MCF 10A (cell line): ENCODE measurements at places on chromosomes 3 and 15. TPM values are rescaled to one million over a fixed set of nuclear protein-coding genes. Genes with fewer than 3 reads are reported as not detected.

The SV2B gene
- 0.44 and 0.96 TPM in 2 replicates for total RNA-seq

DNA sequence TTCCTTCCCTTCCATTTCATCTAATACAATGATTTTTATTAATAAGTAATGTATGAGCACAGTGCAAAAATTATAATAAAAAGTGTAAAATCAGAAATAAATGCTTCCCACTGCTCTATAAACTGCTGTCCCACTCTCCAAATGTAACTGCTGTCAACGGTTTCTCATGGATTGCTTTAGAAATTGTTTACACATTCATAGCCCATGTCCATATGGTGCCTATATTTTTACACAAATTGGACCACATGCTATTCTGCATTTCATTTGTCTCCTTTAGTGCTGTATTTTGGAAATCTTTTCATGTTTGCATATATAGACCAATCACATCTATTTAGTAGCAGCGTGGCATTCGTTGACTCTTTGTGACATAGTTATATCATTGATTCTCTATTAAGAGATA lies 164.7 kb upstream of the SLCO3A1 start:
- H3K4me1 ChIP-seq, result no peaks in the 10 kb centered on the region
- H3K27ac ChIP-seq, result no peak overlapping the region
- H3K36me3 ChIP-seq, result no peaks in the 10 kb centered on the region
- no peak overlapping the region for H3K4me3 ChIP-seq
- DNase-seq, result no peak
- H3K27me3 ChIP-seq, result peaks cover 31% of the 10 kb centered on the region

- DNase-seq, result no peak
- H3K36me3 ChIP-seq, result no peaks in the 10 kb centered on the region
- H3K4me3 ChIP-seq, result no peak overlapping the region
Observed at GRCh38 chr3:23655749-23656148, 150.0 kb upstream of the UBE2E1 start.

DNA sequence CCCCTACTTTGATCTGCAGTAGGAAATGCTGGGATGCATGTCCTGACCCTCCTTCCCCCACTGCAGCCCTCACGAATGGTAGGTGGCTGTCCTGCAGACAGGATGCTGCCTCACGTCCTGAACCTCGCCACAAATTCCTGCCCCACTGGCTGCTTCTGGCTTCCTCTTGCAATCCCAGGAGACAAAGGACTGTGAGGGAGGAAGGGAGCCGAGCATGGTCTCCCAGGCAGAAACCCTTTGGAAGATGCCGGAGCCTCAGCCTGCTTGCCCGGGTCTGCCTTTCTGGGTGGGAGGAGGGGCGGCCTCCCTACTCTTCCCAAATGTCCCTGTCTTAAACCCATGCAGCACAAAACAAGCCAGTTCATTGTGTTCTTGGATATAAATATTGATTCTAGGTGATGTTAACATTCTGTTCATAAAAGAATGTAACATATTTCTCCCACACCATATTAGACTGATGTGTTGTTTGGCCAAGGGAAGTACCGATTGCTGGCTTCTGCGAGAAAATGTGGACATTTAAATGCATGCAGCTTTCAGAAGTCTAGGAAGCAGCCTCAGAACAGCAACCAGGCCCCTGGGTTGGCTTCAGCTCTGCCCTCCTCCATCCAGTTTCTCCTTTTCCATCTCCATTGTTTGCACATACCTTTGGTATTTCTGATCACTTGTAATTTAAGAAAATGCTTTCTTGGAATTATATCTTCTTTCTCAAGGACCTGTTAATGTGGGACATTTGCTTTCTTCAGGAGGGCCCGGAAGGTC lies 75.3 kb downstream of the HMG20A start:
- no peaks in the 10 kb centered on the region for H3K27me3 ChIP-seq
- DNase-seq, result no peak
- H3K4me3 ChIP-seq, result no peak overlapping the region
- peaks cover 17% of the 10 kb centered on the region for H3K4me1 ChIP-seq

GRCh38 chr3:147312786-147313280 lies 93.5 kb downstream of the ZIC4 start:
- no peak overlapping the region for H3K4me3 ChIP-seq
- H3K4me1 ChIP-seq, result no peaks in the 10 kb centered on the region
- DNase-seq, result no peak

The SLC12A1 gene
- not detected in 2 replicates for total RNA-seq

DNA sequence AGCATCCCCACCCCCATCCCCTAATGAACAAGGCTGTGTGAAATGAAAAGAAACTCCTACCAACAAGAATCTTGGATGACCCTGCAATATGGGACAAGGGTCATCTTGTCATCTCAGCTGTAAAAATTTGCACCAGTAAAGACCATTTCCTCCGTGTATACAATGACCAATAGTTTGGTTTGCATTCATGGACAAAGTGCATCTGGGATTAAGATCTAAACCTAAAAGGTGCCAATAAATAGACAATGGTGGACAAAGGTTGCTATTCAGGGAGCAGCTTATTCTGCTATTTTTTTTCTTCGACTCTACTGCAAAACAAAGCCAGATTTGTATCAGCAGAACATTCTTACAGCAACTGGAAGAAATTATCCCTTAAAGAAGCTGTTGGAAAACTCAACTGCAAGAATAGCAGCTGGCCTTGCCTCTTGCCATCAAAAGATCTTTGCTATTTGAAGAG lies 8.0 kb downstream of the MGLL start:
- no peak overlapping the region for H3K4me3 ChIP-seq
- DNase-seq, result no peak
- H3K36me3 ChIP-seq, result peaks cover 3% of the 10 kb centered on the region
- no peaks in the 10 kb centered on the region for H3K27me3 ChIP-seq

The SLC51A gene
- not detected in 2 replicates for total RNA-seq

GRCh38 chr3:172903642-172904320 lies 153.3 kb downstream of the ECT2 start:
- H3K27ac ChIP-seq, result no peak overlapping the region
- H3K4me3 ChIP-seq, result no peak overlapping the region
- peaks cover 97% of the 10 kb centered on the region for H3K27me3 ChIP-seq
- no peaks in the 10 kb centered on the region for H3K36me3 ChIP-seq
- DNase-seq, result no peak

The CEMIP gene
- 0.14 and 0.44 TPM in 2 replicates for total RNA-seq

- DNase-seq, result no peak
- no peaks in the 10 kb centered on the region for H3K36me3 ChIP-seq
- no peaks in the 10 kb centered on the region for H3K27me3 ChIP-seq
- H3K4me3 ChIP-seq, result no peak within 1 kb of the TSS
Observed at GRCh38 chr15:78641102-78641748, at the start of gene CHRNB4. Gene CHRNB4 (minus strand): TSS chr15:78641210. CDS start chr15:78641133, 77 bp downstream.

- no peak overlapping the region for H3K27ac ChIP-seq
- no peaks in the 10 kb centered on the region for H3K4me1 ChIP-seq
- no peak for DNase-seq
- no peaks in the 10 kb centered on the region for H3K27me3 ChIP-seq
- no peak overlapping the region for H3K4me3 ChIP-seq
Observed at GRCh38 chr3:8882642-8883041, 80.6 kb downstream of the RAD18 start.

- H3K27me3 ChIP-seq, result no peaks in the 10 kb centered on the region
- peak overlapping the region; percentile 49 for H3K27ac ChIP-seq
- H3K4me3 ChIP-seq, result no peak overlapping the region
- no peaks in the 10 kb centered on the region for H3K36me3 ChIP-seq
Observed at GRCh38 chr3:120180731-120181412, 86.6 kb upstream of the GSK3B start.

DNA sequence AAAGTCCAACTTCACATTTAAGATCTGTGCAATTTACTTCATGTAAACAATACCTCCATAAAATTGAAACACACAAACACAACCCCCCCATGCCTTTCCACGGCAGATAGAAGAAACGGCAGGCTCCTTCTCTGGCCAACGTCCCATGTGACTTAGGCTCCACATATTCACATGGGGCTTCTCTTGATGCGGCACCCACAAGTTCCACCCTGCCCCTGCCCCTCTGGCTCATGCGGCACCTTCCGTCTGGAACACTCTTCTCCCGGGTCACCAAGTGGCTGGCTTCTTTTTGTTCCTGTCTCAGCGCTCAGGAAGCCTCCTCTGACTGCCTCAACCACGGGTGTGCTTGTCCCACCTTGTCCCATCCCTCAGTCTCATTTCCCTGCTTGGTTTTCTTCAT lies 25.6 kb downstream of the STIMATE start:
- H3K27ac ChIP-seq, result no peak overlapping the region
- peaks cover 7% of the 10 kb centered on the region for H3K4me1 ChIP-seq
- H3K36me3 ChIP-seq, result no peaks in the 10 kb centered on the region

- no peak overlapping the region for H3K27ac ChIP-seq
- no peaks in the 10 kb centered on the region for H3K36me3 ChIP-seq
- H3K27me3 ChIP-seq, result no peaks in the 10 kb centered on the region
- H3K4me1 ChIP-seq, result peaks cover 46% of the 10 kb centered on the region
Observed at GRCh38 chr3:30290479-30290878, 315.9 kb upstream of the TGFBR2 start.

The CLDN1 gene
- total RNA-seq, result 197 and 263 TPM in 2 replicates

- H3K36me3 ChIP-seq, result no peaks in the 10 kb centered on the region
- peaks cover 80% of the 10 kb centered on the region for H3K27me3 ChIP-seq
- H3K4me3 ChIP-seq, result no peak overlapping the region
- H3K27ac ChIP-seq, result no peak overlapping the region
- H3K4me1 ChIP-seq, result peaks cover 7% of the 10 kb centered on the region
- no peak for DNase-seq
Observed at GRCh38 chr3:193507566-193507965, 47.1 kb downstream of the ATP13A4 start.

DNA sequence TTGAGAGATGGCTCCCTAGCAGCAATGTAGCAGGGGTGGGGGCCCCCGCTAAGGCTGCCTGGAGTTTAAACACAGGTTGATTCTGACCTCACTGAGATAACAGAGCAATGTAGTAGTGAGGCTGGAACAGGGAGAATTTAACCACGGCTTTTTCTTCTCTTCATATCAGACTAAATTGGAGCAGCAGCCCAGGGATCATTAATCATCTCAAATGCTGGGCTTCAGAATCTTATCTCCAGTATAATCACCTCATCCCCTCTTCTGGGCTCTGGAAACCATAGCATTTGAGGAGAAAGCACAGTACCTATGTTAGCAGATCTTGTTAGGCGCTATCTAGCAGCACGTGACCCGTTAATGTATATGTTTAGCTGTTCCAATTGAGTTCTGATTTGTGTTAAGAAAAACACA lies 25.4 kb upstream of the DET1 start:
- H3K36me3 ChIP-seq, result no peaks in the 10 kb centered on the region
- H3K27ac ChIP-seq, result no peak overlapping the region
- H3K4me3 ChIP-seq, result no peak overlapping the region
- DNase-seq, result no peak
- no peaks in the 10 kb centered on the region for H3K4me1 ChIP-seq

The PLA2G4F gene
- total RNA-seq, result 0.30 TPM in 1 of 2 replicates, not detected in the other

GRCh38 chr3:10594915-10595314 lies 89.5 kb upstream of the ATP2B2 start:
- no peaks in the 10 kb centered on the region for H3K36me3 ChIP-seq
- H3K27ac ChIP-seq, result no peak overlapping the region
- H3K27me3 ChIP-seq, result peaks cover 57% of the 10 kb centered on the region
- H3K4me3 ChIP-seq, result no peak overlapping the region
- H3K4me1 ChIP-seq, result no peaks in the 10 kb centered on the region

DNA sequence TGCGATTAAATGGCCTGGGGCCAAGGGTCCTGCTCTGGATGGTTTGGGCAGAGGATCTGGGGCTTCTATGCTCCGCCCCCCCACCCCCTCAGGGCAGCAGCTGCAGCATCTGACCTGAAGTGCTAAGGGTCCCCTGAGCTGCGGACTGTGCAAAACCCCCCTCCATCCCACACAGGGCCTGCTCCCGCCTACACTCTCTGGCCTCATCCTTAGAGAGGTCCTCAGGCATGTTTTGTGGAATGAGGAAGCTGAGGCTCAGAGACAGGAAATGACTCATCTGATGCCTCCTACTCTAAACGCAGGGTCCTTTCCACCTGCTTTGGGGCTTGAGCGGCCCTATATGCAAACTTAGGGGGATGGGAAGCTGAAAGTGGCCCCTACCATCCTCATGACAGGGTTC lies 59.5 kb upstream of the CTSH start:
- DNase-seq, result peak; percentile 74
- H3K27me3 ChIP-seq, result no peaks in the 10 kb centered on the region
- peak overlapping the region; percentile 54 for H3K27ac ChIP-seq
- peaks cover 16% of the 10 kb centered on the region for H3K4me1 ChIP-seq
- H3K36me3 ChIP-seq, result no peaks in the 10 kb centered on the region
- no peak overlapping the region for H3K4me3 ChIP-seq

The KLHL40 gene
- not detected in 2 replicates for total RNA-seq

DNA sequence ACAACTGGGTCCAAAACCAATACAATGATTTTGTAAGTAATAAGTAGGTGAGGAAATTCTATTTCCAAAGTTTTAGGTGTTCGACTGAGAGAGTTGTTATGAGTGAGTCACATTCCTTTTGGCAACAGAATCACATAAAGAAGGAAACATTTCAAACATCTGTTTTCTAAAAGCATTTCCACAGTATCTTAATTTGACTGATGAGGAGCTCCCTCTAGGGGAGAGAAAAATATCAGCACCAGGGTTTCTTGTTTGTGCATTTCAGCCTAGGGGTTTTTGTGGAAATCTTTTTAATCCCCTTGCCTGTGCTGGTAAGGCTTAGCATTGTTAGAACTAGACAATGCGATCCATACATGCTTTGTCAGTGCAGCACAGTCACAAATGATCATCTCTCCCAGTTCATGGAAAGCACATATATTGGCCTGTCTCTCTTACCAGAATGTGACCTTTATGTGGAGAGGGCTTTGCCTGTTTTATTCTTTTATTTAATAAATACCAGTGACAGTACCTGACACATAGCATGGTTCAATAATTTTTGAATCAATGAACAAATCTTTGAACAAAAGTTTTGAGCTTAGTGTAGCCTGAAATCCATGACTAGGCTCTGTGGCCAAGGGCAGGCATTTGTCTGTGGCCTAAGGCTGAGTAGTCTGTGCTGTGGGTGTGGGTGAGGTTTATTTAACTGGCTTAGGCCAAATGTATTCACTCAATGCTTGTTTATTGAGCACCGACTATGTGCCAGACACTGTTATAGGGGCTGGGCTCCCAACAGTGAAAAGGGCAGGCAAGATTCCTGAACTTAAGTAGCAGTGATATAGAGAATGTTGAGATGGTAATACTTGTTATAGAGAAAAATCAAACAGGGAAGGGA lies 21.1 kb upstream of the IQCF6 start:
- H3K4me3 ChIP-seq, result no peak overlapping the region
- no peaks in the 10 kb centered on the region for H3K36me3 ChIP-seq
- no peaks in the 10 kb centered on the region for H3K27me3 ChIP-seq
- H3K4me1 ChIP-seq, result peaks cover 13% of the 10 kb centered on the region

The MOBP gene
- 0.21 TPM in 1 of 2 replicates, not detected in the other for total RNA-seq

The MNS1 gene
- 1.5 TPM in 2 replicates for total RNA-seq

The HRG gene
- total RNA-seq, result 0.16 and 0.20 TPM in 2 replicates

The SNRK gene
- 16.6 and 18.0 TPM in 2 replicates for total RNA-seq

GRCh38 chr3:81581966-81582599 lies 179.4 kb downstream of the GBE1 start:
- no peak overlapping the region for H3K4me3 ChIP-seq
- no peaks in the 10 kb centered on the region for H3K27me3 ChIP-seq
- no peak overlapping the region for H3K27ac ChIP-seq
- peaks cover 6% of the 10 kb centered on the region for H3K4me1 ChIP-seq
- peak; percentile 55 for DNase-seq
- peaks cover 18% of the 10 kb centered on the region for H3K36me3 ChIP-seq

GRCh38 chr15:100601617-100602063 lies 344 bp downstream of the LINS1 start:
- H3K27ac ChIP-seq, result no peak overlapping the region
- H3K27me3 ChIP-seq, result no peaks in the 10 kb centered on the region
- H3K4me1 ChIP-seq, result peaks cover 29% of the 10 kb centered on the region
- no peak overlapping the region for H3K4me3 ChIP-seq
- DNase-seq, result no peak
- H3K36me3 ChIP-seq, result peaks cover 15% of the 10 kb centered on the region

The RAD51 gene
- 6.1 and 7.1 TPM in 2 replicates for total RNA-seq

- no peak overlapping the region for H3K4me3 ChIP-seq
- no peak for DNase-seq
- H3K36me3 ChIP-seq, result no peaks in the 10 kb centered on the region
Observed at GRCh38 chr3:24373198-24373959, 121.3 kb downstream of the THRB start.
